ENCODE measurements at places on chromosomes 13 and 19.

- peak; percentile 84 for DNase-seq
These were observed 284.4 kb upstream of the NBEA start for GRCh38 chr13:34657716-34658115.

DNA sequence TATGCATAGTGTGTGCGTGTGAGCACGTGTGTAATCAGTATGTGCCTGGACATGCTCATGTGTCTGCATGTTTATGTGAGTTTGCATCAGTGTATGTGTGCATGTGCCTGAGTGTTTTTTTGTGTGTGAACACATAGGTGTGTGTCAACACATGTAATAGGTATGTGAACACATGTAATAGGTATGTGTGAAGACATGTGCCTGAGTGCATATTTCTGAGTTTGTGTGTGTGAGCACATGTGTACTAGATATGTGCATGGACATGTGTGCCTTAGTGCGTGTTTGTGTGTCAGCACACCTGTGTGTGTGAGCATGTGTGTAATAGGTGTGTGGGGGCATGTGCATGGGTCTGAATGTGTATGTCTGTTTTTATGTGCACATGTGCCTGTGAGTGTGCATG lies 7.4 kb downstream of the SPPL2B start:
- DNase-seq = no peak

DNA sequence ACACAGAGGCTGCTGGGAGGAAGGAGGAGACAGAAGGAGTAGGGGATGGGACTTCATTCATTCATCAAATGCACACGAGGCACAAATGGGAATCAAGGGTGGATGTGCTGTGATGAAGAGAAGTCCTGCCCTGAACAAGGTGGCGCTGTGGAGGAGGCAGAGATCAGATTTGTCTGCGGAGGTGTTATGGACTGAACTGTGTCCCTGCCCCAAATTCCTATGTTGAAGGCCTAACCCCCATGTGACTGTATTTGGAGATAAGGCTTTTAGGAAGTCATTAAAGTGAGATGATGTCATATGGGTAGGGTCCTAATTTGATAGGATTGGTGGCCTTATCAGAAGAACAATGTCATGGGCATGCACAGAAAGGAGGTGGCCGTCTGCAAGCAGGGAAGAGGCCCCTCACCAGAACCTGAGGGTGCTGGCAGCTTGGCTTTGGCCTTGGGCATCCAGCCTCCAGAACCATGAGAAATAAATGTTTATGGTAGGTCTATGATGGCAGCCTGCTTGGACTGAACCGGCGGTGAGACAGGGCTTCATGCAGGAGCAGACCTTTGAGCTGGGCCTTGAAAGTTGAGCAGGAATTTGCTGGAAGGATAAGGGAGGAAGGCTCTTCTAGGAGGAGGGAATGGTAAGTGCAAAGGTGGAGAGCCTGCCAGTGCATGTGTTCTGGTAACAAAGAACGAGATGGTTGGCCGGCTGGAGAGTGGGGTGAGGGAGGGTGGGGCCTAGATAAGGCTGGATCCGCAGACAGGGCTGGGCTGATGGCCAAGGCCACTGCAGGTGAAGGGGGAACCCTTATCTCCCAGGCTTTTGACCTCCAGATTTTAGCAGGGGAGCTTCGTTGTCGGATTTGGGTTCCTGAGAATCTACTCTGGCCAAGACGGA lies 2.7 kb upstream of the CEBPA start:
- DNase-seq = no peak

- DNase-seq = peak; percentile 32
These were observed 627 bp downstream of the LIN7B start for GRCh38 chr19:49114630-49115363.

DNA sequence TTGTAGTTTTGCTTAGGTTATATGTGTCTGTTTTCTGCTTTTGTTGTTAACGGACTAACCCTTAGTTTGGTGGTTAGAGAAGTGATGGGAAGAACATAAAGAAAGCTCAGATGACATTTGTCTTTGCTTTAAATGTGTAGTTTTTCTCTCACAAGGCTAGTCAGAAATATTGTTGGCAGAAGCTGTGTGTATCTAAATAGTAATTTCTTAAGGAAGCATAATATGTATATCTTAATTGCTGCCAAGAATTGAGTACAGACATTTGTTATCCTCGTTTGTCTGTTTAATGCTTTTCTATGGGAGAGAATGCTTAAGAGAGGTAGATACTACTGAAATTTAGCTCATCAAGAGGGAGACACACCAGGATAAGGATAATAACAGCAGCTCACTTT lies 2.7 kb downstream of the RGCC start:
- DNase-seq = no peak

- no peak for DNase-seq
These were observed 44.3 kb upstream of the CEACAM21 start for GRCh38 chr19:41531438-41532311.
